CD4-positive, CD25-positive, alpha-beta regulatory T cell (primary cell): ENCODE measurements at places on chromosomes 6 and 20. TPM values are rescaled to one million over a fixed set of nuclear protein-coding genes. Genes with fewer than 3 reads are reported as not detected.

GRCh38 chr20:41669708-41670263, 51.6 kb upstream of the CHD6 start:
- DNase-seq, result no peak

DNA sequence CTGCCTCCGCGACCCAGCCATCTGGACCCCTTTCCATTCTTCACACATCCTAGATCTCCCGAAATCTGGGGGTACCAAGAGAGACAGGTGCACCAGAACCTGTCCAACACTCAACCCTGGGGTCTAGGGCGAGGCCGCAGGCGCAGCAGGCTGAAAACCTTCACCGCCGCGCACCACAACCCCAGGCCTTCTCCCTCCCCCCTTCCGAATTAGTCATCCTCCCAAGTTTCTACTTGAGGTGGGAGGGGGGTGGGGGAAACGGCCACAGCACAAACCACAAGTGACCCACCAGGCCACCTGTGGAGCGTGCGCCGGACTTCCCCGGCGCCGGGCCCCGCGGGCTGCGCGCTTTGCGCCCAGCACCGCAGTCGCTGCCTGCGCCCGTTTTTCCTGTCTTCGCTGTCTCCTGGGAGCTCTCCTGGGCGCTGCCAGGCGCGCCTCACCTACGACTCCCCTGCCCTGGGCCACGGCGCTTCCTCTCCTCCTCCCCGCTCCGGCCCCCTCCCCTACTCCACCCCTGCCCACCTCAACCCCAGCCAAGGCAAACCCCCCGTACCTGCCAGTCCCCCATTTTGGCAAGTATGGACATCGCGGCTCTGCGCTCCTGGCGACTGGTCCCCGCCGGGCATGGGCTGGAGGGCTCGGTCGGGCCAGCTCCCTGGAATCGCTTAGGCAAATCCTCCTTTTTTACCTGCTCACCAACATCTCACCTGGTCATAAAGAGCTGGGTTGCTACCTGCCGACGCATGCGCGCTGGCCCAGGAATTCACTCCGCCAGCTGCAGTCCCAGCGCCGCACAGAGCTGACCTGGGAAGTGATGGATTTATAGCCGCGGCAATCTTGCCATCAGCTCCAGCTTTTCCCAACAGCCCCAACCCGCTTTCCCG, 4.2 kb upstream of the TFAP2A start:
- DNase-seq, result no peak

- DNase-seq, result no peak
Observed at GRCh38 chr6:25354078-25354932, 75.1 kb downstream of the CARMIL1 start.

The EEF1A2 gene
- total RNA-seq, result 2.1 TPM

- no peak for DNase-seq
Observed at GRCh38 chr6:159939591-159940016, 29.3 kb upstream of the IGF2R start.
